Stimulated activated CD8-positive, alpha-beta memory T cell treated with anti-CD3 and anti-CD28 coated beads, Interleukin-15, amount 100 ng/mL, for 1 hour (primary cell): ENCODE measurements at places on chromosomes 5 and 9.

GRCh38 chr5:145834554-145834916 is 607 bp downstream of the PRELID2 start:
- no peak for DNase-seq

DNA sequence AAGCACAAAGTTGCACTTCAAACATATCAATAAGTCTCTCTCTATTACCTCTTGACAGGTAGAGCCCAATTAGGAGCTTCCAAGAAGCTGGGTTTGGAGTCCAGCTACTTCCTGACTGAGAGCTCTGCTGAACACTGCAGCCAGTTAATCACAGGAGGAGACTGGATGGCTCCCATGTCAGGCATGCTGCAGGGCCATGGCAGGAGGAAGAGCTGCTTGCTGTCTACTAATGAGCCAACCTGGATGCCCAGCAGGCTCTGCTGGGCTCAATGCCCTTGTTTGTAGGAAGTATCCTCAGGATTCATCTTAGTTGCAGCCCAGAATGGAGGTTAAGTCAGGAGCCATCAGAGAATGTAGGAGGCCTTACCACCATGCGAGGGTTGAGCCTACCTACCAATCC is 91.9 kb downstream of the TMEM215 start:
- no peak for DNase-seq

DNA sequence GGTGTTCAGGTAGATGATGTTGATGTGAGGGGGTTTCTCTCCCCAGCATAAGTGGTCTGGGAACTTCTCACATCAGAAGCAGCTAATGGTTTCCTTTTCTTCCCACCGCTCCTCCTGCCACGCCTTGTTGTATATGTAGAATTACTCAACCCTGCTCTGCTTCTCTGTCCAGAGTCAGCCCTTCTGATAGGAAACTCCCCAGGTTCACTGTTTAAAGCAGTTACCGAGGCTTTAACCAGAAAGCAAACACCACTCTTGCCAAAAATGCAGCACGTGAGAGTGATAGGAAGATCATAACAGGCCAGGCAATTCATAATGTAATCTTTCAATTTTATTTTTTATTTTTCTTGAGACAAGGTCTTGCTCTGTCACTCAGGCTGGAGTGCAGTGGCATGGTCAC is 10.5 kb upstream of the TMEM252 start:
- DNase-seq: no peak

DNA sequence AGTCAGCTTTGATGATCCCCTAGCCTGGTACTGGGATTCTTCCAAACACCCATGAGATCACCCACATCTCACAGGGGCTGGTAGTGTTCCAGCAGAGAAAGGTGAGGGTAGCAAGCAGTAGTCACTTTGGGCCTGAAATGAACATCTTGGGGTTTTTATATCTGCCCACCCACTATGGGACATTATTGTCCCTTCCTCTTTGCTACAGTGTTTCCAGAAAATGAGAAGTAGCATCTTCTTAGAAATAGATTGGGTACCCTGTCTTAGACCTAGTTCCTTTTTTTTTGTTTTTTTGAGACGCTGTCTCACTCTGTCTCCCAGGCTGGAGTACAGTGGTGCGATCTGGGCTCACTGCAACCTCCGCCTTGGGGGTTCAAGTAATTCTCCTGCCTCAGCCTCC is 249.2 kb upstream of the ANKRD55 start:
- DNase-seq: no peak

DNA sequence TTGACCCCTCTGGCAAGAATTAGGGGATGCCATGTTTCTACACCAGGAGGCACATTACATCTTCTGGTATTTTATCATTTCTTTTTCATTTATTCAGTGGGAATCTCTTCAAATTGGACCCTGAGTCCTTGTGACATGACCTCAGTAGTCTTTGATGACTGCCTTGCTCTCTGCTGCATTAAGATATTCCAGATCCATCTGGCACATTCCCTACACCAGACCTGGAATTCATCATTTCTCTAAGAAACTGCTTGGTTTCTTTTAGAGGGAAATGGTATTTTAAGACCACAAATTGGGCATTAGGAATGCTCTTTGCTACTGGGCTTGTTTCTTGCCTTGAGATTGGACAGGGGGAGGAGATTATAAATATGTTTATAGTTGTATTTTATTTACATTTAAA is 61.0 kb downstream of the GALNT10 start:
- DNase-seq: no peak

GRCh38 chr5:42812620-42813019 is 928 bp upstream of the SELENOP start:
- no peak for DNase-seq

GRCh38 chr5:63961598-63962161 is 565 bp downstream of the HTR1A start:
- no peak for DNase-seq

- DNase-seq: no peak
Measured at GRCh38 chr5:112951124-112951702, 25.4 kb upstream of the DCP2 start.

DNA sequence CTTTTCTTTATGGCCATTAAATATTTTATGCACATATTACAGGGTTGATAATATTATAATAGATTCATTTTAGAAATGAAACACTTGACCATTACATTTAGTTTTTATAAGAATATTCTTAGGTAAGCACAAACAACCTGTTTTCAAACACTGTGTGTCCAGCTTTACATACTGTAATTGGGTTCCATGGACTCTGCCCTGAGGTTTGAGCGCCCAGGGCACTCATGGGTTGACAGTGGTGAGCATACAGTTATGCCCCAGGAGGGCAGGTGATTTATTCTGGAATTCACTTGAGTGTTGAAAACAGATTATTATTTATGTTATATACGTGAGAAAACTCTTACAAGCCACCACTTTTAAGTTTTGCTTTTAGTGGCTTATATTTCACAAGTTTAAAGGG is 33.7 kb downstream of the TRIO start:
- DNase-seq: no peak

DNA sequence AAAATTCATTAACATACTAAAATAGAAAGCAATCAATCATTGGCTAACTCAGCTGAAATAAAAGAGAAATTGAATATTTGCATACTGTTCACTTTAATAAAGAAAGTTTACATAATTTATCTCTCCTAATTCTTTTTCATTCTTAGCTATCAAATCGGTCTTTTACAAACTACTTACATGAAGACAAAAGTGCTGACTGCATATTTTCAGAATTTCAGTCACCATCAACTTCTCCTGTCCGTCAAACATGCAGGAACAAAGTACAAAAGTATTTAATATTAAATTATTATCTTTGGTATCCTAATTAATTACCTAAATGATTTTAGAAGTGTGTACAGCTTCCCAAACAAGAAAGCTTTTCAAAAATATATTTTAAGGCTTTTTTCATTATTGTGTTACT is 248.4 kb downstream of the CYLC2 start:
- DNase-seq: no peak

DNA sequence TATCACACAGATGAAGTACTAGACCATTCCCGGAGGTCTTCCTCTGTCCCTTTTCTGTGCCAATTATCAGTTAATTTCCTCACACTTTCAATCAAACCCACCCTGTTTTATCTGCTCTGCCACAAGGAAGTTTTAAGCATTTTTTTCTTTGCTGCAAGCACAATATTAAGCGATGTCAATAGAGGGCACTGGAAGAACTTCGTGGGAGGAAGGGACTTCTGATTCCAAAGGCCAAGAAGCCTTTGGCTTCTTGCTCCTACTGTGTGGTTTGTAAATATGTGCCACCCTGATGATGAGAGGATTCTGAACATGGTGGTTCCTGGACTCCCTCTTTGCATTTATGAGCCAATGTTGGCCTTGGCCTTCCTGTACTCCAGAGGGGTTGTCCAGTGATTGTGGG is 1712.5 kb upstream of the C9orf72 start:
- no peak for DNase-seq

- DNase-seq: no peak
Measured at GRCh38 chr5:178555005-178555404, 35.2 kb downstream of the COL23A1 start.

DNA sequence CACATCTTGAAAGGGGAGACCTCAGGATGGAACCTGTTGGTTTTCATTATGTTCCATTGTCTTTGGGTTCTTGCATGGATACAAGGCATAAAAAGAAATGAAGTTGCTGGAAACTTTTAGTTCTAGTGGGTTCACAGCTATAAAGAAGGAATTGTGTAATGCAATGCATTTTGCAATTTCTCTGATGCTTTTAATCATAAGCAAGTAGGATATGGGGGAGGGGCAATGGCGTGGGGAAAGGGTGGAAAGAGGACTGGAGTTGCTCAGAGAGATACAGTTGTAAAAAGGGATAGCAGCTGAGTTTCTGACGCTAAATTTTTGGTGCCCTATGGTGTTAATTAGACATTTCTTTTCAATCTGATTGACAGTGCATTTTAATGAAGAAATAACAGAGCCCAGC is 88.6 kb upstream of the FANCC start:
- no peak for DNase-seq

- no peak for DNase-seq
Measured at GRCh38 chr9:69089491-69089890, 53.9 kb downstream of the FXN start.

GRCh38 chr5:127076315-127077129 is 3.2 kb upstream of the C5orf63 start:
- DNase-seq: no peak

GRCh38 chr5:96142786-96143434 is 181.3 kb upstream of the ELL2 start:
- DNase-seq: no peak

- DNase-seq: no peak
Measured at GRCh38 chr5:142871363-142872193, 101.4 kb downstream of the ARHGAP26 start.
